Activated T-cell treated with anti-CD3 and anti-CD28 coated beads, Interleukin-2, amount 50 U/mL, for 72 hours (primary cell): ENCODE measurements at places on chromosomes 11 and 22.

- peak; percentile 78 for DNase-seq
Measured at GRCh38 chr11:130213143-130213978, 53.8 kb downstream of the ST14 start.

- no peak for DNase-seq
Measured at GRCh38 chr11:10125522-10126133, 168.4 kb downstream of the SBF2 start.

DNA sequence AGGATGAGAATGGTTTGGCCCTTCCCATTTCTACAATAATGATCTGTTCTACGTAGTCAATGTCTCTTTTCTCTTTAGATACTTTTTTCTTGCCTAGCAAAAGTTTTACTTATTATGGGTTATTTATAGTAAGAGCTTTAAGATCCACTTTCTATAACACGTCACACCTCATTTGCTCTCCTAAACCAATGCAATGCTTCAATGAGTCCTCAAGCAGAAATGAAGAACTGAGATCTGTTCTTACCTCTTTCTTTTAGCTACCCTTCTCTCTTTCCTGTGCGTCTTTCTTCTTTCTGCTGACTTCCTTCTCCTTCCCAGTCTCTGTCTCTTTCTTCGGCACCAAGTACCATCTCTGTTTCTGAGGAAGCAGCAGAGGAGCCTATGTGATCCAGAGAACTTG, 61.8 kb downstream of the SNX19 start:
- no peak for DNase-seq

- no peak for DNase-seq
Measured at GRCh38 chr11:68287419-68287818, 15.6 kb upstream of the C11orf24 start.

GRCh38 chr11:535210-535518, 212 bp downstream of the HRAS start:
- no peak for DNase-seq

- DNase-seq: peak; percentile 29
Measured at GRCh38 chr11:104907521-104908185, 9.4 kb upstream of the CASP12 start.

DNA sequence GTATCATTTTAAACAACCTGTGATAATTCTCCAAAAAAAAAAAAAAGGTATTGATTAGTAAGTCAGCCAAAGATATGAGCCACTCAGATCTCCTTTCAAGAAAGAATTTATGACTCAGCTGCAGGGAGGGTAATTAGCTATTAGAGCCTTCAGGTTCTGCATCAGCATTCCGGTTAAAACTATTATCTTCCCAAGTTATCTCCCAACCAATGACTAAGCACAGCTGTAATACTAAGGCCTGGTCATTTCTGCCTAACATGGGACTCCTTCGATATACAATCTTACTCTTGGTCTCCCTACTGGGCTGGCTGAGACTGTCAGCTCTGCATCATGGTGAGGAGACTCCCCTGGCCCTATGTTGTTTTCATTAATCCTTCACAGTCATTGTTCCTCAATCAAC, 60.4 kb downstream of the SBF2 start:
- no peak for DNase-seq

GRCh38 chr11:118434553-118435289, 1.6 kb upstream of the KMT2A start:
- peak; percentile 44 for DNase-seq

GRCh38 chr22:25623310-25623734, 58.8 kb downstream of the GRK3 start:
- peak; percentile 55 for DNase-seq

DNA sequence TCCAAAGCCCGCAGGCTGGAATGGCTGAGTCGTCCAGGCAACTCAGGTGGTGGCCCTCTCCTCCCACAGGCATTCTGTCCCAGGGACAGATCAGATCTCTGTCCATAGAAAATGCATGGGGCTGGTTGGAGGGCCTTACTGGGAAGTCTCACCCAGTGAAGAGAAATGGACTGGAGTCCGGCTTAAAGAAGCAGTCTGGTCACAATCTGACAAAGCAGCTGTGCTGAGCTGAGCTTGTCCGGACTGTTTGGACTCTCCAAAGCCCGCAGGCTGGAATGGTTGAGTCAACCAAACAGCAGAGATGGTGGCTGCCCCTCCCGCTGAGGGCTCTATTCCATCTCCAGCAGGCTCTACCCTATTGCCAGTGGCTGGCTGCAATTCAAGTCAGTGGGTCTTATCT, 14.4 kb upstream of the DEPDC7 start:
- no peak for DNase-seq

DNA sequence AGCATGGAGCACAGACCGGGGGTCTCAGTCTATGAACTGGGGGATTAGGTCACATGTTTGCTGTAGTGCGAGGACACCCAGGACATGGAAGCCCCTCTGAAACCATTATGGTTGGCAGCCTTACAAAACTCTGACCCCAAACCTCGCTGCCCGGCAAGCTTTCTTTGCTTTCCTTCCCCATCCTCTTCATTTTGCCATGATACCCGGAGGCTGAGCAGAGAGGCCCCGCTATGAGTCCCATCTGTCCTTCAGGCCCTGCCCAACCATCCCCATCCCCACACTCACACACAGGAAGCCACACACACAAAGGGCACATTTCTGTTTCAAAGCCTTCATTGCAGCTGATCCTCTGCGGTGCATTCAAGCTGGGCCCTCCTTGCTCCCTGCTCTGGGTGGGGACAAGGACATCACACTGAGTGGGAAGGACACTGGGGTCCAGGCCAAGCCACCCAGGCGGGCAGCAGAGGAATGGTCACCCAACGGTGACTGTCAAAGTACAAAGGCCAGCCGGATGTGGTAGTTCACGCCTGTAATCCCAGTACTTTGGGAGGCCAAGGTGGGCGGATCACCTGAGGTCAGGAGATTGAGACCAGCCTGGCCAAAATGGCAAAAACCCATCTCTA, 176.5 kb downstream of the CTTN start:
- DNase-seq: no peak

- no peak for DNase-seq
Measured at GRCh38 chr11:128616161-128616560, 28.8 kb upstream of the ETS1 start.

- no peak for DNase-seq
Measured at GRCh38 chr22:23622634-23623033, 9.5 kb downstream of the DRICH1 start.

DNA sequence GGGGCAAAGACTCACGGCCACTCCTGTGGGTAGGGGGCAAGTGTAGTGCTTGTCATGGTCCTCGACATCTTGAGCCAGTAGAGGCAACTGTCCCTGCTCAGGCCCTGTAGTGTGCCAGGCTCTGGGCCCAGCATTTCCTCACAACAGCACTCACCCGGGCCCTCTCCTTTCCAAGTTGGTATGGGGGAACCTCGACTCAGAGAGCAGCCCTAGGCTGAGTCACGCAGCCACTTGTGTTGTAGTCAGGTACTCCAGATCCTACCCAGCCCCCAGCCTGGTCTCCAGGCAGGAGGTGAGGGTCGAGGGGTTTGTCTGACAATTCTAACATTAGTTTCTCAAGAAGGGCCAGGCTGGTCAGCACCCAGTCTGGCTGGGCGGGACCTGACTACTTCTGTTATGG, 4.1 kb downstream of the RELT start:
- no peak for DNase-seq

DNA sequence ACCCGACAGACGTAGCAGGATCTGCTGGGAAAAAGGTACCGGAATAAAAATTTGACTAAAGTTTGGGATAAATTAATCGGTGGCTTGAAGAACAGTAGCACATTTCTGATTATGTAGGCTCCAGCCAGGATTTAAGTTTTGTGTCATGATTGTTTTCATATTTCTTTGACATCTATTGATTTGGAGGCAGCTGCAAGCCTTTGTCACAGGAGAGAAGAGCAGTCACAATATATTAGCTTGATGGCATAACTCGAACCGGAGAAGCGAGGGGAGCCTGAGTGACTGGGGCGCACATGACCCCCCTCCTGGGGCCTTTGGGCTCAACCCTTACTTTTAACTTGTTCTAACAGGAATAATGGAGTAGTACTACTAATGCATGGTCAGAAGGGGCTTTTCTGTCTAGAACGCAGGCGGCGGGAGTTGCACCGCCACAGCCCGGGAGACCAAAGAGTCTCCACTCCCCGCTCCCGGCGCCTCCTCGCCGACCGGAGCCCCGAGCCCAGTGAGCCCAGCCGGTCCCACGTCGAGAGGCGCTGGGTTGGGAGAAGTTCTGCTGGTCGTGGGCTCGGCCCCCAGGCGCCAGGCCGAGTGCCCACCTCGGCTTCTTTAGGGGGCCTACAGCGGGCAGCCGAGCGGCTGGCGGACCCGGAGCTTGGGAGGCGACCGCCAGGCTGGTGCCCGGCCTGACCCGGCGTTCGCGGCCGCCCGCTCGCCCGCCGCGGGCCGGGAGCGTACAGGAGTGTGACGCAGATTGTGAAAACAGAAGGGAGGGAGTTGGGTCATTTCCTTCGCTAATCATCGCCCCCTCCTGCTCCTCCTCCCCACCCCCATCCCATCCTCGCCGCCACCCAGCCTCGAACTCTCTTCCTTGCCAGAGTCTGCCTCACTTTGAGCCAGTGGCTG, 15.7 kb upstream of the PAX6 start:
- no peak for DNase-seq

DNA sequence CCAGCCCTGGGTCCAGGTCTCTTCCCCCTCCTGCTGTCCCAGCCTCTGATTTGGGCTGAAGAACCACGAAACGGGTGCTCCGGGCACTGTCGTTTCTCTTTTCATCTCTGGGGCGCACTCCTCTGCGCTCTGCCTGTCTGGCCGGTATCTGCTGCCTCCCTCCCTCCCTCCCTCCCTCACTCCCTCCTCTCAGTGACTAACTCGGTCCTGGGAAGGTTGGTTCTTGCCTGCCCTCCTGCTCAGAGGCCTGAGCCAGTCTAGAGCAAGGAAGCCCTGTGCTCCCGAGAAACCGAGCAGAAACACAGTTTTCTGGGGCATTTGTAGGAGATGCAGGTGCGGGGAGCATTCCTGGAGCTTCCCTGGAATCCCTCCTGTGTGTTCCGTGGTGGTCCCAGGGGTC, 1235.2 kb downstream of the BRD1 start:
- no peak for DNase-seq

DNA sequence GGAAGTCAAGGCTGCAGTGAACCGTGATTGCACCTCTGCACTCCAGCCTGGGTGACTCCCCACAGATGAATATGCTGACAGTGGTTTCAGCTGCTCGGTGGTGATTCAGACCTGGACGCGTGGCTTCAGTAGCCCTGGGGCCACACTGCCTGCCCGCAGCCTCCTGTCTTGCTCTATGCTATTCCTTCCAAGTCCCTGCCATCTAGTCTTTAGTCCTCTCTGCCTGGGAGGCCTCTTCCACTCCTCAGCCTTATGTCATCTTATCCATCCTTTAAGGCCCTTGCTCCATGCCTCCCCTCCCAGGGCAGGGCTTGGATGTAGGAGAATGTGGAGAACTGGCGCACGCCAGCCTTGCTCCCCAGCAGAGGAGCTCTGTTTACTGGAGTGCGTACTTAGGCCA, 23.0 kb downstream of the YDJC start:
- DNase-seq: no peak

- DNase-seq: no peak
Measured at GRCh38 chr11:101668236-101668635, 84.4 kb upstream of the TRPC6 start.

GRCh38 chr11:36280531-36280930, 8.7 kb downstream of the COMMD9 start:
- no peak for DNase-seq

DNA sequence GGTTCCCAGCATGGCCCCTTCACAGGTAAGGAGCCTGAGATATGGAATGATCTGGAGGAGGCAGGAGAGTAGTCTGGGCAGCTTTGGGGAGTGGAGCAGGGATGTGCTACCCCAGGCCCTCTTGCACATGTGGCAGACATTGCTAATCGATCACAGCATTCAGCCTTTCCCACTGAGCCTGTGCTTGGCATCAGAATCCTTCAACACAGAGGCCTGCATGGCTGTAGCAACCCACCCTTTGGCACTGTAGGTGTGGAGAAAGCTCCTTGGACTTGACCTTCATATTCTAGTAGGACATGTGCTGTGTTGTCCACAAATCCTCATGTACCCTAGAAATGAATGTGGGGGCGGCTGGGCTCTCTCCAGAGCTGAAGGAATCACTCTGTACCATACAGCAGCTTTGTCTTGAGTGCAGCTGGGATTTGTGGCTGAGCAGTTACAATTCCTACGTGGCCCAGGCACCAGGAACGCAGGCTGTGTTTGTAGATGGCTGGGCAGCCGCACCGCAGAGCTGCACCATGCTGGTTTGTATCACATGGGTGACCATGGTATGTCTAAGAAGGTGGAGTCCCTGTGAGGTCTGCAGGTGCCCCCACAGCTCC, 21.8 kb upstream of the PPP6R3 start:
- no peak for DNase-seq

- no peak for DNase-seq
Measured at GRCh38 chr22:44014241-44014640, 9.9 kb upstream of the PARVB start.

GRCh38 chr11:122796128-122796717, 42.1 kb upstream of the CRTAM start:
- DNase-seq: peak; percentile 74
